Left lung (tissue), 14 donors: ENCODE measurements at places on chromosomes 1 and 21. TPM values are rescaled to one million over a fixed set of nuclear protein-coding genes. Genes with fewer than 3 reads are reported as not detected.

MATN1 gene
- polyA plus RNA-seq, result 0.43 TPM

PPIAL4G gene
- 0.18 TPM for polyA plus RNA-seq

DENND2C gene
- polyA plus RNA-seq, result 5.3 TPM

SPATA1 gene
- polyA plus RNA-seq, result 3.6 TPM

GPR37L1 gene
- 0.11 TPM for polyA plus RNA-seq

SPRR1B gene
- 0.24 TPM for polyA plus RNA-seq

NUCKS1 gene
- polyA plus RNA-seq, result 366 TPM

PADI1 gene
- polyA plus RNA-seq, result not detected

SOD1 gene
- polyA plus RNA-seq, result 211 TPM

BSND gene
- 0.03 TPM for polyA plus RNA-seq

KLHDC7A gene
- 1.3 TPM for polyA plus RNA-seq

LCK gene
- polyA plus RNA-seq, result 1.5 TPM

IL19 gene
- polyA plus RNA-seq, result not detected

RBP7 gene
- polyA plus RNA-seq, result 1.3 TPM

PIGK gene
- polyA plus RNA-seq, result 31.7 TPM

LRRC39 gene
- 3.8 TPM for polyA plus RNA-seq

USP25 gene
- polyA plus RNA-seq, result 37.2 TPM

GPATCH2 gene
- polyA plus RNA-seq, result 23.8 TPM

GOLT1A gene
- 10.2 TPM for polyA plus RNA-seq

PTPRU gene
- 18.2 TPM for polyA plus RNA-seq

RBM34 gene
- 77.2 TPM for polyA plus RNA-seq

NCMAP gene
- polyA plus RNA-seq, result 3.0 TPM

OLIG1 gene
- polyA plus RNA-seq, result 0.06 TPM

NES gene
- 54.9 TPM for polyA plus RNA-seq
